D341Med (cell line): ENCODE measurements at places on chromosomes 12 and 14.

DNA sequence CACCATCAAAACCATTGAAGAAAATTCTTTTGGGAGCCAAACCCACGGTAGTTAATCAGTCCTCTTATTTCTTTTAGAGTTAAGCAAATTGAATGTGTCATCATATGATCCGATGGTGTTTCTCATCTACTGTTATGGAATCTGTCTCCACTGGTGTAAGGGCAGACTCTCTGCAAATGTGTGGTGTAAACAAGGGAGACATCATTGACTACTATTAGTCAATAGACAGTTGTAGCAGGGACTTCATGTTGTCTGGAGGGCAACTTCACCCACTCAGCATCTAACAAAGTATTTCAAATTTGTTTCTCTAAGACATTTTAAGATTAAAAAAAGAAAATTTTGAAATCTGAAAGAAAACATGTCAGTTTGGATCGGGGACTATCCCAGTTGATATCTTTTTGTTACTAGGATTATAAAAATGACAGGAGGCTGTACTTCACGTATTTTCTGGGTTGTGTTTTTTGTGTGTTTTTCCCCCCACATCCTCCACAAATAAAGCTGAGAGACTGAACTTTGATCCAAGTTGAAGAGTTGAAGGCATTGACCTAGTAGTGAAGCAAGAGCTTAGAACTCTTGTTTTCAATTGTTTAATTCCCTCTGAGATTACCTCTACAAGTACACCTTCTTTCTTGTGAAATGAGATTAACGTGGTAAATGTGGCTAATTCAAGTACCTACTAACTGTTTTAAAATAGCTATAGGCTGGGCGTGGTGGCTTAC lies 4.0 kb downstream of the GOLGA5 start:
- no peak for DNase-seq

GRCh38 chr12:95117178-95117599 lies 43.8 kb upstream of the NR2C1 start:
- DNase-seq, result peak; percentile 61

GRCh38 chr12:22765421-22766130 lies 140.6 kb downstream of the ETNK1 start:
- no peak for DNase-seq

GRCh38 chr14:70782361-70782760 lies 27.0 kb downstream of the MAP3K9 start:
- no peak for DNase-seq

DNA sequence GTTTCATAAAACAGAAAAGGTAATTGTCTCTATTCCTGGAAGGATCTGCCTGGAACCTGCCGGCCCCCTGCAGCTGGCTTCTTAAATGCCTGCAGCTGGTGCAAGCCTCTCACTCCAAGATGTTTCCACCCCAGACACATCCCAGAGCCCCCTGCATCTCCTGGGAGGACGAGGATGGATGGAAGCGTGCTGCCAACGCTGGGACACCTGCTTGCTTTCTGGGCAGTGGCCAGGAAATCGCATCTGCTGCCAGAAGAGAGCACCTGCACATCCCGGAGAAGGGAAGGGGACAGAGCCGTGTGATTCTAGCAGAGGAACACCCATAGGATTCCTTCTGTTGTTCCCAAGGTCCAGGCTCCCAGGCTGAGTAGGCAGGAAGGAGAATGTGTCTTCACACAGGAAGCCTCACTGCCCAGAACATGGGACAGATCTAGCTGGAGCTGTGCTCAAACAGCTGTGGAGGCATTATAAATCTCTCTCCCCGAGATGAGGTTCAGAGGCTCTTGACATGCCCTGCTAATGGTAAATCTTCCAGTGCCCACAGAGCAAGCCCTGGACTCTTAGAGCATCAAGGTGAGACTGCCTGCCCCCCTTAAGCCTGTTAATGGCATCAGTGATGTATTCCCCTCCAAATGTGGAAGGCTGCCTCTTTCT lies 138.8 kb upstream of the MAP1LC3B2 start:
- no peak for DNase-seq

- DNase-seq, result no peak
Observed at GRCh38 chr14:92633724-92634123, 114.7 kb downstream of the LGMN start.

DNA sequence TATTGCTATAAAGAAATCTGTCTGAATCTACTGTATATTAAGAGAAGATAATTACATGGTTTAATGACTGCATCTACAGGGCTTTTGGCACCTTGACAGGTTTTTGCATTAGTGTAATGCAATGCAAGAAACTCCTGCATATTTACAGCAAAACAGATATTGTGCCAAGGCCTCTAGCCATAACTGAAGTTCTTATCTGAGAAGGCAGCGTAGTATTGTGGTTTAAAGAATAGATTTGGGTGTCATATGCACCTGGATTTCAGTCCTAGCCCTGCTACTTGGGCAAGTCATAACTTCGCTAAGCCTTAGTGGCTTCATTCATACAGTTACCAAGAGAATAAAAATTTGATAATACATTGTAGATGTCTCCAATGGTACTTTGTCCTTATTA lies 350.1 kb downstream of the CCDC91 start:
- peak; percentile 19 for DNase-seq

DNA sequence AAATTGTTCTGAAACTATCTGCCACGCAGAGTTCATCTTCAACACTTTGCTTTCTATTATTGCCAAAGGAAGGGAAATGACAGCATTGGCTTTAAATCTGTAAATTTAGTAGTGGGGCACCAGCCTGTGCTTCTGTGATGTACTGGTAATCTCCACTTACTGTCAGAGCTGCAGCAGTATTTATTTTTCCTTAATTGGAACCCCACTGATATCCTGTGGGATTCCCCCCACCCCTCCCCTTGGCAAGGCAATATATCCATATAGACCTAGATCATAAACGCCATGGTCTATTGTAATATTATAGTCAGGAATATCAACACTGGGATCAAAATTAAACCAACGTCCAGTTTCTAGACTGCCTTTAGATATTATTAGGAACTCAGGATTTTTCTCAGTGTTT lies 96.7 kb downstream of the RMST start:
- no peak for DNase-seq

DNA sequence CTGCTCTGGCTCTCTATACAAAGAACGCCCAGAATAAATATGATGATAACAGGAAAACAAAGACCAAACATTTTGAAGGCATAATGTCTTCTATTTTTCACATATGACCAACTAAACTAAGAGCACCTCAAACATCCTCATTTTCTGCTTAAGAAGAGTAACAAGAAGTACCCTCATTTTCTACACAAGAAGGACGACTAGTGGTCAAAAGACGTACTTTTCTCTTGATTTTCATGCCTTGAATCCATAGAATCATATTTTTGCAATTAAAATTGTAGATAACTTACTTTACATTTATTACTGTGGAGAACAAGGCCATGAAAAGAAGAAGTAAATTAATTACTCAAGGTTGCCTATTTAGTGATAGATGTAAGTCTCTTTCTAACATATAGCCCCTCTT lies 358.6 kb downstream of the DUSP6 start:
- DNase-seq, result no peak
